Fibroblast of lung (primary cell): ENCODE measurements at places on chromosomes 2 and 18.

GRCh38 chr2:240138254-240138984, 2.0 kb downstream of the OTOS start:
- no peaks in the 10 kb centered on the region for H3K4me1 ChIP-seq
- H3K27ac ChIP-seq = no peak overlapping the region
- DNase-seq = no peak

DNA sequence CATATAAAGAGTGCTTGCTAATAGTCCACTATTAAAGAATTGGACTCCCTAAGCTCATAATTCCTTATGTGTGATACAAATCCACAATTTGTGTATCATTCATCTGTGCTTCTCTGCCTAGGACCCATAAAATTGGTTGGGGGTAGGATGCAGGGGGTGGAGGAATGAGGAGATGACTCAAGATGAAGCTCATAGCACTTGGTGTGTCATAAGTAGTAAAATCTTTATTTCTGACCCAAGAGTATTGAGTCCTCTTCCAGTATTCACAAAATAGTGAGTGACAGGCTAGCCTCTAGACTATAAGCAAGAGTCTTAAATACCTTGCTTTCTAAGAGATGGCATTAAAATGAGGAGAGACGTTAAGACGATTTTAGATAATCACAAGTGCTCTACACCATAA, 390.9 kb upstream of the CDH19 start:
- H3K4me1 ChIP-seq = no peaks in the 10 kb centered on the region
- H3K27me3 ChIP-seq = no peaks in the 10 kb centered on the region
- no peak overlapping the region for H3K4me3 ChIP-seq
- no peaks in the 10 kb centered on the region for H3K36me3 ChIP-seq
- DNase-seq = no peak

DNA sequence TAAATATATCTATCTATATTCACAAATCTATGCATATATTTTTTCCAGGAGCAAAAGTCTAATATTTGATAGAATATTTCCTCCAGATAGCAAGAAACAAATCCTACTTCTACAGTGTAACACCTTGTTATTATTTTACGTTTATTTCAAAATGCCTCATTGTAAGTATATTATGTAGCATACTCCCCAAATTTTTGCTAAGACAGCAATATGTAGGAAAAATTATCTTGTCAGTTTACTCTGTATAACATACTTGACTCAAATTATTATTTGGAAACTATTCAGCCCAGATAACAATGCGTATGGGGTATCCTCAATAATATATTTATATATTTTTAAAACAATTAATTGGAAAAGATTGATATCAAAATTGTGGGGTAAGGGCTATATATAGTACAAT, 313.2 kb downstream of the NR4A2 start:
- H3K4me3 ChIP-seq = no peak overlapping the region
- no peaks in the 10 kb centered on the region for H3K27me3 ChIP-seq
- no peaks in the 10 kb centered on the region for H3K4me1 ChIP-seq
- H3K27ac ChIP-seq = no peak overlapping the region

DNA sequence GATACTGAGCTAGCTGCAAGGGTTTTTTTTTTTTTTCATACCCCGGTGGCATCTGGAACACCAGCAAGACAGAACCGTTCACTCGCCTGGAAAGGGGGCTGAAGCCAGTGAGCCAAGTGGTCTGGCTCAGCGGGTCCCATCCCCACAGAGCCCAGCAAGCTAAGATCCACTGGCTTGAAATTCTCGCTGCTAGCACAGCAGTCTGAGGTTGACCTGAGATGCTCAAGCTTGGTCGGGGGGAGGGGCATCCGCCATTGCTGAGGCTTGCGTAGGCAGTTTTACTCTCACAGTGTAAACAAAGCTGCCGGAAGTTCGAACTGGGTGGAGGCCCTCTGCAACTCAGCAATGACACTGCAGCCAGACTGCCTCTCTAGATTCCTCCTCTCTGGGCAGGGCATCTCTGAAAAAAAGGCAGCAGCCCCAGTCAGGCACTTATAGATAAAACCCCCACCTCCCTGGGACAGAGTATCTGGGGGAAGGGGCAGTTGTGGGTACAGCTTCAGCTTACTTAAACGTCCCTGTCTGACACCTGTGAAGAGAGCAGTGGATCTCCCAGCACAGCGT, 5.1 kb upstream of the MIB1 start:
- no peaks in the 10 kb centered on the region for H3K27me3 ChIP-seq
- peak; percentile 17 for DNase-seq
- H3K4me1 ChIP-seq = no peaks in the 10 kb centered on the region
- H3K27ac ChIP-seq = peak overlapping the region; percentile 25
- H3K36me3 ChIP-seq = no peaks in the 10 kb centered on the region

DNA sequence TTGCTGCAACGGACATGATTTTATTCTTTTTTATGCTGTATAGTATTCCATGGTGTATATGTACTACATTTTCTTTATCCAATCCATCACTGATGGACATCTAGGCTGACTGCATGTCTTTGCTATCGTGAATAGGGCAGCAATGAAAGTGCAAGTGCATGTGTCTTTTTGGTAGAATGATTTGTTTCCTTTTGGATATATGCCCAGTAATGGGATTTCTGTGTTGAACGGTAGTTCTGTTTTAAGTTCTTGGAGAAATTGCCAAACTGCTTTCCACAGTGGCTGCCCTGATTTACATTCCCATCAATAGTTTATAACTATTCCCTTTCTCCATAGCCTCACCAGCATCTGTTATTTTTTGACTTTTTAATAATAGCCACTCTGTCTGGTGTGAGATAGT, 99.7 kb upstream of the CRIM1 start:
- H3K36me3 ChIP-seq = no peaks in the 10 kb centered on the region
- H3K27ac ChIP-seq = no peak overlapping the region
- DNase-seq = peak; percentile 9
- no peak overlapping the region for H3K4me3 ChIP-seq
- no peaks in the 10 kb centered on the region for H3K4me1 ChIP-seq

DNA sequence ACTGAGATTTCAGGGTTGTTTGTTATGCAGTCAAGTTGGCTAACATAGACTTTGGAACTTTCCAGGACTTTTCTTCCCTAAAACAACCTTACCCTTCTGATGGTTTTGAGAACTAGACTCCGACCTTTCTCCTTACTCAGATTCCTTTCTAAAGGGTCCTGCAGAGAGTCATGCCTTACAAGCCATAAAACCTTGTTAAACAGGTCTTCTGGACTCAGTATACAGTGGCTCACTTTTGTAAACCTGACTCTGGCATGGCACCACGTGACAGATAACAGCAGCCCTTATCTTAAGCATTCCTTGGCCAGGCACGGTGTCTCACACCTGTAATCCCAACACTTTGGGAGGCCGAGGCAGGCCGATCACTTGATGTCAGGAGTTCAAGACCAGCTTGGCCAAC, 253.2 kb upstream of the RAB6C start:
- no peaks in the 10 kb centered on the region for H3K36me3 ChIP-seq
- DNase-seq = no peak
- no peaks in the 10 kb centered on the region for H3K4me1 ChIP-seq

DNA sequence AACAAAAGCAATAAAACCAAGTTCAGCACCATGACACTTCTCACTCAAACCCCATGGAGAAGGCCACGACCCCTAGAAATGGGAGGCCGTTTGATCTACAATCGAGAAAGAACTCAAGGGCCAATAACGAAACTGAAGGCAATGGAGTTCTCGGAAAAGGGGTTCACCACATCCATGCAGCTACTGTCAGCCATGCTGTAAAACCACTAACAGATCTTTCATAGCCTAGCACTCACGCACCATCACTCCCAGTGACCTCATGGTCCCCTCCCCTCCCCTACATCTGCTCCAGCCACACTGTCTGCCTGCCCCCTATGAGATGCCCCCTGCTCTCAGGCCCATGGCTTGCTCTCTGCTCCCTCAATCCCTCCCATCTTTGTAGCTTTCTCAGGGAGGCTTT, 135.3 kb downstream of the TMEM163 start:
- H3K27me3 ChIP-seq = no peaks in the 10 kb centered on the region
- no peak for DNase-seq
- H3K4me3 ChIP-seq = no peak overlapping the region
- H3K36me3 ChIP-seq = no peaks in the 10 kb centered on the region
- H3K4me1 ChIP-seq = no peaks in the 10 kb centered on the region

GRCh38 chr2:149313512-149313972, 16.8 kb upstream of the LYPD6 start:
- peak overlapping the region; percentile 3 for H3K4me3 ChIP-seq
- no peak overlapping the region for H3K27ac ChIP-seq
- H3K36me3 ChIP-seq = no peaks in the 10 kb centered on the region
- no peaks in the 10 kb centered on the region for H3K4me1 ChIP-seq
- H3K27me3 ChIP-seq = no peaks in the 10 kb centered on the region

GRCh38 chr2:81050580-81051095, 746.1 kb upstream of the LRRTM1 start:
- DNase-seq = no peak
- H3K4me1 ChIP-seq = no peaks in the 10 kb centered on the region
- H3K27me3 ChIP-seq = no peaks in the 10 kb centered on the region
- H3K36me3 ChIP-seq = no peaks in the 10 kb centered on the region
